ENCODE measurements at places on chromosomes 16 and 17.

GRCh38 chr17:30369995-30370394, 8.7 kb upstream of the CPD start:
- DNase-seq: no peak

- no peak for DNase-seq
Observed at GRCh38 chr16:48500981-48501380, 109.0 kb downstream of the N4BP1 start.

DNA sequence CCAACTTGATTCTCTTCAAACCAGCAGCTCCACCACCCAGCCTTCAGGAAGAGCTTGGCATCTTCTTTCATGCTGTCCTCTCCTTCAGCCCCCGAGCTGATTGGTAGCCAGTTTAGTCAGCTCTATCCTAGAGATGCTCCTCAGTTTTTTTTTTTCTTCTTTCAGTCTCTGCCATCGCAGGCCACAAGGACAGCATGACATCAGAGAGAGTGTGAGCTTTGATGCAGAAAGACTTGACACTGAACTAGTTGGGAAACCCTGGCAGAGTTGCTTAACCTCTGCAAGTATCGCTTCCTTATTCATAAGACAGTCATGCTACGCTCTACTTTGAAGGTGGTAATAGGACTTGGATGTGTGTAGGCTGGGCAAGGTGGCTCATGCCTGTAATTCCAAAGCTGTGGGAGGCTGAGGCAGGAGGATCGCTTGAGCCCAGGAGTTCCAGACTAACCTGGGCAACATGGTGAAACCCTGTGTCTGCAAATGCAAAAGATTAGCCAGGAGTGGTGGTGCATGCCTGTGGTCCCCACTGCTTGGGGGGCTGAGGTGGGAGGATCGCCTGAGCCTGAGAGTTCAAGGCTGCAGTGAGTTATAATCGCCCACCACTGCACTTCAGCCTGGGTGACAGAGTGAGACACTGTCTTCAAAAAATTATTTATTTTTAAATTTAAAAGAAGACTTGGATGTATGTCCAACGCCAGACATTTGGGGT, 2.6 kb downstream of the CD300LB start:
- no peak for DNase-seq

DNA sequence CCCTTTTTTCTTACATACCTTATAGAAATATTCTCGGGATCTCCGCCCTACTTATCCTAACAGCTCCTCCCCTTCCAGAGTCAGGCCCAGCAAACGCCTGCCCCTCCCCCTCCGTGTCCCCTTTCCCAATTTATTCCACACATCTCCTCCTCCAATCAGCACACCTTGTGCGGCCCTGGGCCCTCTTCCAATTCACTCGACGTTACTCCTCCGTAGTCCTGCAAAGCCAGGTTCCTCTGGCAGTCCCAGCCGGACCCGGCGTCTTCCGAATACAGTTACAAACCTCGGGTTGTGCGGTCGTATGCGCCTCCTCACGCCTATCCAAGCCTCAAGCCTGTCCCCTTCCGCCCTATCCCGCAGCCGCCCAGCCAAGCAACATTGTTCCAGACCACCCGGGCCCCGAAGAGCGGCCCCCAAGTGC, 677 bp downstream of the CBX1 start:
- DNase-seq: peak; percentile 17

DNA sequence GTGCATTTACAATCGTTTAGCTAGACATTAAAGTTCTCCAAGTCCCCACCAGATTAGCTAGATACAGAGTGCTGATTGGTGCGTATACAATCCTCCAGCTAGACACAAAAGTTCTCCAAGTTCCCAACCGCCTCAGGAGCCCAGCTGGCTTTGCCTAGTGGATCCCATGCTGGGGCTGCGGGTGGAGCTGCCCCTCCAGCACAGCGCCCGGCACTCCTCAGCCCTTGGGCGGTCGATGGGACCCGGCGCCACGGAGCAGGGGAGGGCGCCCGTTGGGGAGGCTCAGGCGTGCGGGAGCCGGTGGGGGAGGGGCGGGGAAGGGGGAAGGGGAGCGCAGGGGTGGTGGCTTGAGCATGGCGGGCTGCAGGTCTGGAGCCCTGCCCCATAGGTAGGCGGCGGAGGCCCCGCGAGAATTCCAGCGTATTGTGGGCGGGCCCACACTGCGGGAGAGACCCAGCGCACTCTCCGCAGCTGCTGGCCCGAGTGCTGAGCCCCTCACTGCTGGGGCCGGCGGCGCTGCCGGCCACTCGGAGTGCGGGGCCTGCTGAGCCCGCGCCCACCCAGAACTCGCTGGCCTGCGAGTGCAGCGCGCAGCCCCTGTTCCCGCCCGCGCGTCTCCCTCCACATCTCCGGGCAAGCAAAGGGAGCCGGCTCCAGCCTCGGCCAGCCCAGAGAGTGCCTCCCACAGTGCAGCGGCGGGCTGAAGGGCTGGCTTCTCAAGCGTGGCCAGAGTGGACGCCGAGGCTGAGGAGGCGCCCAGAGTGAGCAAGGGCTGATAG, 907.5 kb downstream of the CDH8 start:
- no peak for DNase-seq

GRCh38 chr17:39939588-39940419, 12.3 kb downstream of the LRRC3C start:
- DNase-seq: no peak

DNA sequence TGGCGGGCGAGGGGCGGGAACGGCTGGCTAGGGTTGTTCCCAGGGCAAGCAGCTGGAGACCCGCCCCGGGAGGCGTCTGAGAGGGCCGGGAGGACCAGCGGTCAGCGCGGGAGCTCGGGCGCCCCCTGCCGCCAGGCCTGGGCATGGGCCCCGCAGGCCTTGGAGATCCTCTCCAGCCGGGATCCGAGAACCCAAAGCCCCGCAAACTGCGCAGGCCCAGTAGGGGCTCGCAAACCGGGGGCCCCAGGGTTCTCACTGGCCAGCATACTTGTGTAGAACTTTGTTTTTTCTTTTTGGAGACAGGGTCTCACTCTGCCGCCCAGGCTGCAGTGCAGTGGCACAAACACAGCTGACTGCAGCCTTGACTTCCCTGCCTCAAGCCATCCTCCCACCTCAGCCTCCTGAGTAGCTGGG, 20.8 kb upstream of the ZNF423 start:
- no peak for DNase-seq

- no peak for DNase-seq
Observed at GRCh38 chr16:17265154-17265553, 205.6 kb downstream of the XYLT1 start.

DNA sequence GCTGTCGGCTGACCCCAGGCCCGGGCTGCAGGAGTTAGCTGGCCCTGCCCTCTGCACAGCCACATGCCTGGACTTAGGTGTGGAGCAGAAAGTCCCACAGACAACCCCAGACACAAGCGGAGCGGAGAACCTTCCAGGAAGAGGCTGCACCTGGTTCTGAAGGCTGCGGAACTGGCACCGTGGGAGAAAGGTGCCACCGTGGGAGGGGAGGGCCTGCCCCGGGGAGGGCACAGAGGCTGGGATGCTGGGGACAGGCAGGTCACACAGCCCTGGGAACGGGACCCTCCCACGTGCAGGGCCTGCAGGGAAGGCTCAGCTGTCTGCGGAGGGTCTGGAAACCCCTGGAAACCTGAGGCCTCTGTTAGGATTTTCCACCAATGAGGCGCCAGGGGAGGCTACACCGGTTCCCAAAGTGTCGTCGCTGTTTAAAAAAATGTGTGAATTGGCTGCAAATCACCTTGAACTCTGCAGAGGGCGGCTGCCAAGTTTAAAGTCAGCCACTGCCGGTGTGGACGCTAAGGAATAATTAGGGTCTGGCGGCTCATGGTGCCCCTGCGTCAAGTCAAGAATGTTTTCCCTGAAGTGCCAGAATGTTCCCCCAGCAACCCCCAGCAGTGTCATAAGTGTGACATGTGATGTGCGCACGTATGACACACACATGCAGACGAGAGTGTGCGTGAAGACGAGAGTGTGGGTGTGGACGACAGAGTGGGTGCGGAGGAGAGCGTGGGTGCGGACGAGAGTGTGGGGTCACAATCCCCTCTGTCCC, 50.9 kb upstream of the PABPN1L start:
- DNase-seq: no peak

DNA sequence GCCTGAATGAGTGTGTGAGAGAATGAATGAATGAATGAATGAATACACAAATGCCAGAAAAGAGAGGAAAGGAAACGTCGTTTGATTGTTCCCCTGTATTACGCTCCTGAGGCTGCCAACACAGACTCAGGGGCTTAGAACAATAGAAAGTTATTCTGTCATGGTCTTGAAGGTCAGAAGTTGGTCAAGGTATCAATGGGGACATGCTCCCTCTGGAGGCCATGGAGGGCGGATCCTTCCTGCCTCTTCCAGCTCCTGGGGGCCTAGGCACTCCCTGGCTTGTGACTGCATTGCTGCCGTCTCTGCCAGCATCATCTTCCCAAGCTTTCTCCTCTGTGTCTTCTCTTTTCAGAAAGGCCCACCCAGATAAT, 1.5 kb upstream of the SLC38A8 start:
- DNase-seq: no peak

GRCh38 chr17:65449495-65449894, 112.0 kb downstream of the AXIN2 start:
- no peak for DNase-seq

DNA sequence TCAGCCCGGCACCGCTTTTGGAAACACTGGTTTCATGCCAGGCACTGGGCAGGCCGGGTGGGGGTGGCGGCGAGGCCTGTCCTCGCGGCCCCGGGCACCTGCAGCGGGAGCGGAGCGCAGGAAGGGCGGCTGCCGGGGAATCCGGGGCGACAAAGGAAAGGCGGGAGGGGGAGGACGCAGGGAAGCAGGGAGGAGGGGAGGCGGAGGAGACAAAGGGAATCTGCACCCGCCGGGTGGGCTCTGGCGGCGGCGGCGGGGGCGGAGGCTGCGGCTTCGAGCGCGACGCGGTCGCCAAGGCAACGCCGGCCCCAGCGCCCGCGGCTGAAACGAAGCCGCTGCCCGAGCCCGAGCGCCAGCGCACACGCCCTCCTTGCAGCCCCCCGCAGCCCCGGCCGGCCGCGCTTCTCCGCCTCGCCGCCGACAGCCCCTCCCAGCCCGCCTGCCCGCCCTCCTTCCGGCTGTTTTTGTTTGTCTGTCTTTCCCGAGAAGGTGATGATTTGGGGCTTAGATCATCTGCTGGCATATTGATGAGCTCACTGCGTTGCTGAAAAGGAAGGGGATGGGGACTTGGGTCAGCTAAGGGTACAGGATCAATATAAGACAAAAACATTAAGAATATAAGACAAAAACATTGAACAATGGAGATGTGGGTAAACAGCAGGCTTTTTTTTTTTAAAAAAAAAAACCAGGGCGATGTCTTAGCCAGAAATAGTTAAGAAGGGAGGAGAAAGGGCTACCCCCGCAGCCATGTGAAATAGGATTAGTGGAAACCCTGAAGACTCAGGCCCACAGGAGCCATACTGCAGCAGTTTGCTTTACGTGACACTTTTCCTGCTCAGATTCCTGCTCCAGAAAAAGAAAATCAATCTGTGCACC, 32.7 kb downstream of the CDK5R1 start:
- DNase-seq: peak; percentile 39

DNA sequence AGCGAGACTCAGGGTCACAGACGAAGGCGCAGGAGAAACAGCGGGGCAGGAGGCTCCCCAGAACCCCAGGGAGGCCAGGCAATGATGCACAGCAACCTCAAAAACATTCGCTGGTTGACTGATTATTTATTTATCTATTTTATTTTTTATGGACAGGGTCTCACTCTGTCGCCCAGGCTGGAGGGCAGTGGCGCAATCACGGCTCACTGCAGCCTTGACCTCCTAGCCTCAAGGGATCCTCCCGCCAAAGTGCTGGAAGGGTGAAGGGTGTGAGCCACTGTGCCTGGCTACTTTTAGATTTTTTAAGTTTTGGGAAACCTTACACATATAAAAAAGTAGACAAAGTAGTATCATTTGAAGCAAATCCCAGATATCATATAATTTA, 83.5 kb downstream of the ZNF778 start:
- no peak for DNase-seq

DNA sequence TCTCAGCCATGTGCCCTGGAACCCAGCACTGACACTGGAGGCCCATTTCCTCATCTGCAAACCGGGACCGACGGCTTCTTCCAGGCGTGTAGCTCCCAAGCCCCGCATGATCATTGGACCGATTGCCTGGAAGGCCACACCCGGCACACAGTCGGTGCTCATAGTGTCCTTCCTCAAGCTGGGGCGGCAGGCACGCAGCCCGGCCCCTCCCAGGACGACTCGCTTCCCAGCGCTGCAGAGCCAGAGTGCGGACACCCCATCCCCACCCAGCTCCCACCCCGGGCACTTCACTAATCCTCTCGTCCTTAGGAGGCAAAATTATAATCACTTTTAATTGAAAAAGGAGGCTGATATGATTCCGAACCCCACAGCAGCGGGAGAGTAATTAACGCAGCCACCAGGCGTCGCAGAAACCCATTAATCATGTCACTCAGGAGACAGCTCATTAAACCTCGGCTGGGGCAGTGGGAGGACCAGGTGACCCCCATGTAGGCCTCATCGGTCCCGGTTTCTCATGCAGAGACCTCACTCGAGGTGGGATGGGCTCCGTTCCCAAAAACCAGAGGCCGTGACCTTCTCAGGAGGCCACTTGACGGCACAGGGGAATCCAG, 33.1 kb downstream of the ZNF469 start:
- no peak for DNase-seq

- peak; percentile 67 for DNase-seq
Observed at GRCh38 chr17:81481073-81481799, 31.4 kb downstream of the ACTG1 start.

GRCh38 chr16:77780378-77780837, 8.0 kb upstream of the VAT1L start:
- DNase-seq: no peak

- no peak for DNase-seq
Observed at GRCh38 chr16:31265329-31266245, 5.8 kb downstream of the ITGAM start.

GRCh38 chr16:23694644-23695373, 16.1 kb downstream of the PLK1 start:
- DNase-seq: no peak

- DNase-seq: no peak
Observed at GRCh38 chr16:87131996-87132345, 185.2 kb downstream of the C16orf95 start.

GRCh38 chr17:4945176-4945943, 3.0 kb downstream of the PFN1 start:
- no peak for DNase-seq

DNA sequence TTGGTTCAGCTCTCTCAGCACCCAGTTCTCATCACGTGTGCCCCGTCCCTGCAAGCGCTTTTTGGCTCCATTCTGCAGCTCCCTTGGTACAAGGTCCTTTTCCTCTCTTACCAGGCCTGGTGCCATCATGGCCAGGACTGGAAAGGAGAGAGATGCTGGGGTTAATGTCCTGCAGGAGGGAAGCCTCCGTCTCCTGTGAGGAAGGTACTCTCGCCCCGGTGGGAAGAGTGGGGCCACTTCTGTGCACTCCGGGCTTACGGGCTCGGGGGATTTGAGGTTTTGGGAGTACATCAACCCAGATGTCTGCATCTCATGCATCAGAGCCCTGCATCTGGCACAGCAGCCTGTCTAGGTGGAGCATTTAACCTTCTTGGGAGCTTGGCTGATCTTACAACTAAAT, 10.1 kb downstream of the CTRB2 start:
- no peak for DNase-seq

DNA sequence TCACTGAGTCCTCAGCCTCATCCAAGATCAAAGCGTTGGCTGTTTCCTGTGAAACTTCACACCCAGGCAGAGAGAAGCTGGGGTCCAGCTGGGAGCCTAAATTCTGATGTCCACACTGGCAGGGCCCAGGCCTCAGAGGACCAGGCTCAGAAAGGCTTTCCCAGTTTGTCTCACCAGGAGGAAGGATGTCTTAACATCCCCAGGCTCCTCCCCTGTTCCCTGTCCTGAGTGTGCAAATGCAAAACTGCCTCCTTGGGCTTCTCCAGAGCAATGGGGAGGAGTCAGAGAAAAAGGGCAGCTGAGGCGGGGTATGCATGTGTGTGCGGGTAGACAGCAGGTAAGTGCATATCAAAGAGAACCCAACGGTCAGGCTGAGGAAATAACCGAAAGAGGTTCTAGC, 45.7 kb downstream of the CUEDC1 start:
- DNase-seq: no peak
